MG63 (cell line): ENCODE measurements at places on chromosomes 13 and 19. TPM values are rescaled to one million over a fixed set of nuclear protein-coding genes. Genes with fewer than 3 reads are reported as not detected.

TJP3 gene
- total RNA-seq = not detected in 2 replicates

DNA sequence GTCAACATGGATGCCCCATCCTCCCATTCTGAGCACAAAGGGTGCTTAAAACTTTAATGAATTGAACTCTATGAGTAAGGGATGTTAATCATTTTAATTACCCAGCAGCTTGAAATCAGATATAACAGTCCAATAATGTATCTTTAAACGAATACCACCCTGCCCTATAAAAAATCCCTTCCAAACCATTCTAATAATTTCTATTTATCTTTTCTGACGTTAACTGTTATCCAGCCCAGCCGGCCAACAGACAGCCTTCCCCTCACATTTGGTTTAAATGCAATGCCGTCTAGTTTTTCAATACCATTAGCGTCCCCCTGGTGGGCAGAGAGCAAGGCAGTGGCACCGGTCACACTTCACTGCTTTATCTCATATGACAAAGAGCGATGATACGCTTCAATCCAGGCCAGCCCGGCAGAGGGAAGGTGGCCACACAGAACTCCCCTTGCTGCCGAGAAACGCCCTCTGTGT is 402.2 kb upstream of the ZNF507 start:
- DNase-seq = no peak

DNA sequence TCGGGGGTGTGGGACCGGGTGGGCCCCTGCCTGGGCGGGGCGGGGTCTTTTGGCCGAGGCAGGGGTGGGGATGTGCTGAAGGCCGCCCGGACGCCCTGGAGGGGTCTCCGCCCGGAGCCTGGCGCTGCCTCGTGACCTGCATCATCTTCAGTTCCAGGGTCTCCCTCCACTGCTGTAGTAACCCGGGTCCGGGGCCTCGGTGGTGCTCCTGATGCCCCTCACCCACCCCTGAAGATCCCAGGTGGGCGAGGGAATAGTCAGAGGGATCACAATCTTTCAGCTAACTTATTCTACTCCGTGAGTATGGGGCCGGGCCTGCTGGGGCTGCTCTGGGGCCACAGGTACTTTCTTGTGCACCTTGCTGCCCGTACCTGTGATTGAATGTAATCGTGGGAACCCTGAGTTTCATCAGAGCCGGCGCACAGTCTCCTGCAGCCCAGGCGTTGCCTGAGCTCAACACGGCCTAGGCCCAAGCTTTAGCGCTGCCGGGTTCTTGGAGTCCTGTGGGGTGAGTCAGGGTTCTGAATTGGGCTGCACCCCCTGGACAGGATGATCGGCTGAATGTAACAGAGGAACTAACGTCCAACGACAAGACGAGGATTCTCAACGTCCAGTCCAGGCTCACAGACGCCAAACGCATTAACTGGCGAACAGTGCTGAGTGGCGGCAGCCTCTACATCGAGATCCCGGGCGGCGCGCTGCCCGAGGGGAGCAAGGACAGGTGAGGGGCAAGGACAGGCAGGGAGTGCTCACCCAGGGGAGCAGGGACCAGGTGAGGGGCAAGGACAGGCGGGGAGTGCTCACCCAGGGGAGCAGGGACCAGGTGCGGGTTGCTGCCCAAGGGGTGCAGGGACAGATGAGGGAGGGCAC is 10.5 kb downstream of the PEAK3 start:
- DNase-seq = peak; percentile 63

DNA sequence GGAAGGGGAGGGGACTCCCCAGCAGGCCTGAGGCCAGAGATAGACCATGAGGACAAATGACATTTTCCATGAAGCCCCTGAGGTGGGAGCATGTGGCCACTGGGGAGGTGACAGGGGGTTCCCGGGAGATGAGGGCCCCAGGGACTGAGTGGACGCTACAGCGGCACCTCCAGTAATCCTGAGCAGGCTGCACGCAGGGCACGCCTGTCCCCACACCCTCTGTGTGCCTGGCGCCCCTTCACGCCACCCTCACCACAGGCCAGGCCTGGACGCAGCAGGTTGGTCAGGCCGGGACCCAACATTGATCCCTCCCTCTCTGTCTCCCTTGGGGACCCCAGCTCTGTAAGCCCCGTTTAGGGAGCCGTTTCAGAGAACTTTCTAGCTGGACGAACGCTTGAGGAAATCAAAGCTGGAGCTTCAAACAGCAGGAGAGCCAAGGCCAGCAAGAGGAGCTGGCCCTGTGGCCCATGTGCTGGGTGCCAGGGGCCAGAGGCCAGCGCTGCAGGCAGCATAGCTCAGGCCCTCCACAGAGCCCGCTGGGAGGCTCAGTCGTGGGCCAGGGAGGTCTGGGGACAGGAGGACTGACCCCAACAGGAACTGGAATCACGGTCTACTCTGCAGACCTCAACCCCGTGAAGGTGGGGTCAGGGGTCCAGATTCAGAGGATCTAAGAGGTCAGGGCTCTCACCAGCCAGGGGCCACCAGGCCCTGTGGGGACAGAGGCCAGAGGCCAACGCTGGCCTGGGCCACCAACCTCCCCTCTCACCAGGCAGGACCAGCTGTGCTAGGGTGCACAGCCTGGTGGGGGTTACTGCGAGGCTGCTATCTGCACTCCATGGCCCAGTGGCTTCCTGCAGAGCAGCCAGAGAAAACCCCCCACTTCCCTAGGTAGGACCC is 14.6 kb downstream of the LSM4 start:
- DNase-seq = no peak

GRCh38 chr13:99655351-99656091 is 154.2 kb downstream of the TM9SF2 start:
- DNase-seq = no peak
